Lung microvascular endothelial cell (primary cell): ENCODE measurements at places on chromosomes 5 and 9. TPM values are rescaled to one million over a fixed set of nuclear protein-coding genes. Genes with fewer than 3 reads are reported as not detected.

The PDLIM7 gene
- total RNA-seq = 24.4 and 30.1 TPM in 2 replicates

The FRMPD1 gene
- total RNA-seq = not detected in 2 replicates

The IRX4 gene
- total RNA-seq = not detected in 2 replicates

The GABRA6 gene
- under 0.01 TPM in 1 of 2 replicates, not detected in the other for total RNA-seq

The PRDM9 gene
- not detected in 2 replicates for total RNA-seq

The TOMM5 gene
- 118 and 122 TPM in 2 replicates for total RNA-seq

The TLN1 gene
- total RNA-seq = 165 and 180 TPM in 2 replicates

The ZNF782 gene
- total RNA-seq = 2.0 and 2.6 TPM in 2 replicates

The FUT7 gene
- not detected in 2 replicates for total RNA-seq

The GLDC gene
- 1.8 and 3.5 TPM in 2 replicates for total RNA-seq

The ROR2 gene
- under 0.01 TPM in 1 of 2 replicates, not detected in the other for total RNA-seq

The TCOF1 gene
- 8.3 TPM in 2 replicates for total RNA-seq

The BAG1 gene
- 32.0 and 44.4 TPM in 2 replicates for total RNA-seq

The SOWAHA gene
- total RNA-seq = not detected in 2 replicates

The MSMP gene
- 60.9 and 61.5 TPM in 2 replicates for total RNA-seq

The TMEM267 gene
- total RNA-seq = 4.1 and 7.7 TPM in 2 replicates

The PAPPA gene
- 0.20 and 0.44 TPM in 2 replicates for total RNA-seq

The BNC2 gene
- 3.4 and 6.5 TPM in 2 replicates for total RNA-seq

The TPPP gene
- total RNA-seq = under 0.01 and 0.44 TPM in 2 replicates

The EXOSC3 gene
- 19.6 and 28.6 TPM in 2 replicates for total RNA-seq

The CYLC2 gene
- total RNA-seq = not detected in 2 replicates

The PCDHAC2 gene
- 0.20 and 0.22 TPM in 2 replicates for total RNA-seq

The ASS1 gene
- total RNA-seq = 3.4 and 4.8 TPM in 2 replicates

The TRMO gene
- 10.2 and 19.2 TPM in 2 replicates for total RNA-seq

The HBEGF gene
- 16.6 and 20.4 TPM in 2 replicates for total RNA-seq

The CENPH gene
- 0.99 and 5.7 TPM in 2 replicates for total RNA-seq

The MZB1 gene
- total RNA-seq = under 0.01 and 0.22 TPM in 2 replicates

The ADRB2 gene
- total RNA-seq = 5.7 and 9.5 TPM in 2 replicates

The CEP120 gene
- total RNA-seq = 9.2 and 14.5 TPM in 2 replicates

The KIAA0825 gene
- 0.44 and 0.99 TPM in 2 replicates for total RNA-seq

The PKD2L2 gene
- not detected in 2 replicates for total RNA-seq

The TMEM174 gene
- not detected in 2 replicates for total RNA-seq

The NOXA1 gene
- 0.87 and 2.0 TPM in 2 replicates for total RNA-seq

The PCDHGC4 gene
- total RNA-seq = 0.65 and 0.79 TPM in 2 replicates
